ENCODE measurements at places on chromosomes 5 and 9.

DNA sequence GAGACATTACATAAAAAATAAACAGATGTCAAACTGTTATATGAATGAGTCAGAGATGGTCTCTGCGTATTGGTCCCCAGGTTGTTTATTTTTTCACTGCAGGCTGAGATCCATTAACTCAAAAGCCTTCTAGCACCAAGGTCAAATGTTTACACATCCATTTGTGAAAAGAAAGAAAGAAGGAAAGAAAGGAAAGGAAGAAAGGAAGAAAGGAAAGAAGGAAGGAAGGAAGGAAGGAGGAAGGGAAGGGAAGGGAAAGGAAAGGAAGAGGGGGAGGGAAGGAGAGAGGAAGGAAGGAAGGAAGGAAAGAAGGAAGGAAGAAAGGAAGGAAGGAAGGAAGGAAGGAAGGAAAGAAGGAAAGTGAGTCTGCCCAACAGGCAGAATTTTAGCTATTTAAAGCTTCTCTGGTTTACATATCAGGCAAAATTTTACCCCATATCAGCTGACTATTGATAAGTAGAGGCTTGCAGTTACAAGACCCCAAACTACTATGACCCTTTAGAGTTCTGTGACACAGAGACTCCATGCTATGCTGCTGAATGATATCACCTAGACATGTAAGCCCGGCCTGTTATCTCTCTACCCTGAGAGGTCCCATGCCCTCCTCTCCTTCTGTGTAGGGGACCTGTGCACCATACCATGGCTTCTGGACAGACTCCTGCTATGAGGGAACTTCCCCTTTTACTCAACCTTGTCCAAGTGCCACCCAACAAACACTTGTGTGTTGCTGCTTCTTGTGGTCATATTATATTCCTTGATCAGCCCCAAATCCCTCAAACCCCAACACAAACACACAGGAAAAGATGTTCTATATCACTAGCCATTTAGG is 59.0 kb downstream of the DRD1 start:
- DNase-seq, result no peak

DNA sequence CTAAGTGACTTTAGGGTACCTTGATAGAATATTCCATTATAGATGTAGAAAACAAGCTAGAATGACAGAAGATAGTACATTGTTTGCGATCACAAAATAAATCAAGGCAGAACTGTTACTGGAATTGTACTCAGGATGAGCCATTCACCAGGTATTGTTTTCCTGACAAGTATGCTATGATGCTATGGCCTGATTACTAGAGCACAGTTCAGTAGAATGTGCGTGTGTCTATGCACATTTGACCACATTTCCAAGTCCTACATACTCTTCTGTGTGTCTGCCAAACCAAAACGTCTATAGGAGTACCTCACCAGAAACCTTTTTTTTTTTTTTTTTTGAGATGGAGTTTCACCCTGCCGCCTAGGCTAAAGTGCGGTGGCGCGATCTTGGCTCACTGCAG is 43.3 kb upstream of the CDC42SE2 start:
- DNase-seq, result no peak

GRCh38 chr5:33761139-33761538 is 130.7 kb downstream of the ADAMTS12 start:
- no peak for DNase-seq

- DNase-seq, result no peak
Observed at GRCh38 chr9:88187631-88188030, 49.4 kb upstream of the SPATA31C2 start.

DNA sequence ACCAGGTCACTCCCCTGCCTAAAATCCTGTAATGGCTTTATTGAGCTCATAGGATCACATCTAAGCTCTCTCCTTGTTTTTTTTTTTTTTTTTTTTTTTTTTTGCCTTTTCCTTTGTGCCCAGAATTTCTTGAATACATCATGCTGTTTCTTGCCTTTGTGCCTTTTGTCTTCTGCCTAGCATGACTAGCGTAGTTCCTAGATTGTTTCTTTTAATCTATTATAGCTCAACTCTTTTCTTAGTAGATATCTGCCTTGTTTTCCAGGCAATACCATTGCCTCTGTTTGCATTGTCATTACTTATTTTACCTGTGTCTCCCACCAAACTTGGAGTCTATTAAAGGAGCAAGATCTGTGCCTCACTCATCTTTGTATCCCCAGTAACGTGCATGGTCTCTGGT is 106.1 kb upstream of the C9orf72 start:
- DNase-seq, result no peak

DNA sequence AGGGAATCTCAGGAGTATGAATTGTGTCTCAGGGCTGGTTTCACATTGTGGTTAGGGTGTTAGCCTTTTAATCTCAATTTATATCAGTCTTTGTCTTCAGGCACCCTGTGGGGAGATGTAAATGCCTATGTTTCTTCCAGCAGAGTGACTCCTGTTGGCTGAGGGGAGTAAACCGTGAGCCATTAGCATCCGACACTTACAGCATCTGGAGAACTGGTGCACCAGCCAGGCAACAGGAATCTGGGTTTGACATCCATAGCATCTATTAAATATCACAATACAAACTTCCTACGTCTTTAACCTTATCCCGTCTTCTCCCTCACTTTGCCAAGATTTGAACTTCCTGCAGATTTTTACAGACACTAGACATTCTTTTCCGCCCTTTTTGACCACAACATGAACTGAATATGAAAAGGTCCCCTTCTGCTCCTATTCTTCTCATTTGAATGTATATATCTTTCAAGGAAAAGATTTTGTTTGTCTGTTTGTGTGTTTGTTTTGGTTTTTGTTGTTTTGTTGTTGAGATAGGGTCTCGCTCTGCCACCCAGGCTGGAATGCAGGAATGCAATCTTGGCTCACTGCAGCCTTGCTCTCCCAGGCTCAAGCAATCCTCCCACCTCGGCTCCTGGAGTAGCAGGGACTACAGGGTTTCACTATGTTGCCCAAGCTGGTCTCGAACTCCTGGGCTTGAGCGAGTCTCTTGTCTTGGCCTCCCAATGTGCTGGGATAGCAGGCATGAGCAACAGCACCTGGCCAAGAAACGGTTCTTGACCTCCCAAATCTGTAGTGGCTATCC is 626.2 kb downstream of the TLR4 start:
- no peak for DNase-seq

GRCh38 chr9:126016579-126017290 is 269.6 kb downstream of the PBX3 start:
- no peak for DNase-seq

DNA sequence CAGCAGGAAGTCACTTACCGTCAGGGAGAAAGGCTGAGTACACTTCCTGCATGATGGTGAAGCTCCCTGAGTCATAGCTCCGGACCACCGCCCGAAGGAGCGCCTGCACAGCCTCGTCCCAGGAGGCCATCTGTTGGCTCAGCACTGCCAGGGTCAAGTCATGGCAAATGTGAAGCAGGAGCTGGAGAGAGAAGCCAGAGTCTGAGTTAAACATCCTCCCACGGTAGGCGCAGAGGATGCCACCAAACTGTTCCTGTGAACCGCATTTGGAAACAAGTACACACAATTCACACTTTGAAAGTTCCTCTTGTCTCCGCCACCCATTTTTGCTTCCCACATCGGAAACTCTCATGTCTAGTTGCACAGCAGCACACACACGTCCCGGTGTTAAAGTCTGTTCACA is 33.9 kb downstream of the CNOT8 start:
- DNase-seq, result no peak

- peak; percentile 68 for DNase-seq
Observed at GRCh38 chr9:136533775-136534157, 12.1 kb downstream of the NOTCH1 start.

DNA sequence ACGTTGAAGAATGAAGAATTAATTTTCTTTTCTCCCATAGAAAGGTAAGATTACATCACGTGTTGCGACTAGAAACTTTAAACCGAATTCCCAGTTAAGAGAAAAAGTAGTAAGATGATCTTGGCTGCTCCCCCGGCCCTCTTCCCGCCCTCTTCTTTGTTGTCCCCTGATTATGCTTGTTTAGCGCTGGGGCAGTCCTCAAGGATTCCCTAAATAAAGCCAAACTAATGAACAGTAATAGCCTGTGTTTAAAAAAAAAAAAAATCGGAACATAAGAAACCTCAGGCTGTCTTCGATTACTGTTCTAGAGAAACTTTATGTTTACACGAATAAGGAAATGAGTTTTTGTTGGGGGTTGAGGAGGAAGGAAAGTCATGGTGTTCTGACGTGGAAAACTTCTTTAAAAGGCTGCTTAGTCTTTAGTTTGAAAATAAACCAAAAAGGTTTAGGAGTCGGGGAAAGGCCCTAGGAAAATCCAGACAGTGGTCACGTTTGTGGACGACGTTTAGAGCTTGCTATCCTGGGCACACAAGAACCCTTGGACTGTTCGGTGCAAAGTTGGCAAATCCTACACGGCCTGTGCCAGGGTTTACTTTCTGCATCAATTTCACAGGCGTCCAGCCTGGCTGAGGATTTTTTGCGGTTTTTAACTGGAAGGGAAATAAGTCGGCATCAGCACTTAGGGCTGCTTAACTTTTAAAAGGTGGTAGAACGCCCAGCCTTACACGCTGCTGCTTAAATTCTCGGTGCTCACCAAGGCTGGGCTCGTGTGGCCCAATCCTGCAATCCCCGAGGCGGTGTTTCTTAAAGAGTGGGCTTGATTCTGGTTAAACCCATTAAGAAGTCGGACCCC is 1.1 kb upstream of the MAT2B start:
- peak; percentile 15 for DNase-seq

DNA sequence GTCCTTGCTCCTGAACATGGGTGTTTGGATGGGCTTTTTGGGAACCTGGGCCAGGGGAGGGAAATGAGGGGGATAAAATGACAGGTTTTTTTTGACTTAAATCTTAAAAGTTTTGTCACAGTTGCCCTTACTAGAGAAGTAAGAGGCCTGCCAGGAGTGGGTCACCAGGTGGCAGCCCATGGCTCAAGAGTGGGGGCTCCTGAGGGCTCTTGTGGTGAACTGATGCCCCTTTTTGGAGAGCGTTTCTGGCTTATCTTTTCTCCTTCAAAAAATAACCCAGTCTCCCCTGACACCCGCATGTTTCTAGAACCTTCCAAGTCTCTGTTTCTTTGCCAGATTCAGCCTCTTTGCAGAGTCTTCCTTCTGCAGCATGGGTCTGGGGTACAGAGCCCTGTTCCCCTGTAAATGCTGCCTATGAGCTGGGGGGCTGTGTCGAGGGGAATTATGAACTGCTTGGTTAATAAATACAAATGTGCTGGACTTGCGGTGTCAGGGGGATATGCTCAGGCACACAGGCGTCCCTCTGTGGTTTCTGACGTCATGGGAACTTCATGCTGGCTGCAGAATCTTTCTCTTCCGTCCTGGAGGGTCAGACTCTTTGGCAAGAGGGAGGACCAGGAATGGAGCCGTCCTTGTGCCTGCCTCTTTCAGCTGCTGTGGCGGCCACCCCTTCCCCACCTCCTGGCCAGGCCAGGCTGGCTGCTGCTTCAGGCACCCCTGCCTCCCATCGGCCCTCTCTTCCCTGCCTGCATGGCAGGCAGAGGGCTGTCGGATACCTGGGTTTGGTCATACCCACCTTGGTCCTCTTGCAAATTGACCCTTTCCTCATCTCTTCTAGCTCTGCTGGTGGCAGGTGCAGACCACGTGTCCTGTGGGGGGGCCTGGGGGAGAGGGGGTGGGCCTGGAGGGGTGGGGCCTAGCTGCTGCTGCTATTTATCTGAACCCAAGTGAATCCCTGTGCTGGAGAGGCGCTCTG is 30.1 kb downstream of the PTPA start:
- peak; percentile 24 for DNase-seq

- no peak for DNase-seq
Observed at GRCh38 chr9:6781476-6781875, 23.7 kb downstream of the KDM4C start.

DNA sequence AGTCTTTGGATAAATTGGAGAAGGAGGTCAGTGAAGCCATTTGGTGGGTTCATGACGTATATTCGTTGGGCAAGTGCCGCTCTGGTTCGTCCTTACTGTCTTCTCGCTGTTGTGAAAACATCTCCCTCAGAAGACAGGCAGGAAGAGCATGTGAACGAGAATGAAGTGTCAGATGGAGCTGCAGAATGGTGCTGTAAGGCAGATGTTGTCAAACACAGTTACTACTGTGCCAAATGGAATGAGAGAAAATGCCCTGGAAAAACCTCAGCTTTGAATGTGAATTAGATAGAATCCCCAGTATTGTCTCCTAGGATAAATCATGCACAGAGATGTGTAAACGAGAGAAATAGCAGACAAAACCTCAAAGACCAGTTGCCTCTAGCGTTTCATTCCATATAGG is 121.5 kb downstream of the CAMK4 start:
- no peak for DNase-seq

DNA sequence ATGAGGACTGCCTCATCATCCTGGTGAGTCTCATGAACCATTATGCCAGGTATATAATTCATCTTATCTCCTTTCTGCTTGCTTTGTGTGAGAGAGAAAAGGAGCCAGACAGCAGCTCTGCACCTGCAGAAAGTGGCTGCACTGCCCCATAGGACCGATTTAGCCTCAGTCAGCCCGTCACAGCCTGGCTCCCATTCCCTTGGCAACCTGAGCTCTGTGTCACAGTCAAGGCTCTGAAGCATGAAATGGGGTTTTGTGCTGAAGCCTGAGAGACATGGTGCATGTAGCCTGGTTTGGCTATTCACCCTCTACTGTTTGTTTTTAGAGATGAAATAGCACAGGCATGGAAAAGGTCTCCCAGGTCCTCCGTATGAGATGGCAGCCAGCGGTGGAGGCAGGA is 198.3 kb downstream of the KCTD16 start:
- no peak for DNase-seq

DNA sequence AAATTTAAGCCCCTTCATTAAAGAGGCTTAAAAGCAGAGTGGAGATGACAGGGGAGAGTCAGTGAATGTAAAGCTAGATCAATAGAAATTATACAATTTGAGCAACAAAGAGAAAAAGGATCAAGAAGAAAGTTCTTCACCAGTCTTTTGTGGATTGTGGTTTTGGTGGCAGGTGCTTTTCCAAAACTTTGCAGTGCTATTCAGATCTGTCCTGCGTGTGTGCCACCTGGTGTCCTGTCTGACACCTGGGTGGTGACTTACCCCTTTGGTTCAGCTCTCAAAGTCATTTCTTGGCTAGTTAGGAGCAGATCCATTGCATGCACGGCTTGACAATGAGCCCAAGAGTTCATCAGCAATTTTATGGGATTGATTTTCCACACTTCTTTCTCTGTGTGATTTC is 69.4 kb downstream of the SREK1 start:
- no peak for DNase-seq

- no peak for DNase-seq
Observed at GRCh38 chr5:57128325-57128724, 45.5 kb upstream of the GPBP1 start.

DNA sequence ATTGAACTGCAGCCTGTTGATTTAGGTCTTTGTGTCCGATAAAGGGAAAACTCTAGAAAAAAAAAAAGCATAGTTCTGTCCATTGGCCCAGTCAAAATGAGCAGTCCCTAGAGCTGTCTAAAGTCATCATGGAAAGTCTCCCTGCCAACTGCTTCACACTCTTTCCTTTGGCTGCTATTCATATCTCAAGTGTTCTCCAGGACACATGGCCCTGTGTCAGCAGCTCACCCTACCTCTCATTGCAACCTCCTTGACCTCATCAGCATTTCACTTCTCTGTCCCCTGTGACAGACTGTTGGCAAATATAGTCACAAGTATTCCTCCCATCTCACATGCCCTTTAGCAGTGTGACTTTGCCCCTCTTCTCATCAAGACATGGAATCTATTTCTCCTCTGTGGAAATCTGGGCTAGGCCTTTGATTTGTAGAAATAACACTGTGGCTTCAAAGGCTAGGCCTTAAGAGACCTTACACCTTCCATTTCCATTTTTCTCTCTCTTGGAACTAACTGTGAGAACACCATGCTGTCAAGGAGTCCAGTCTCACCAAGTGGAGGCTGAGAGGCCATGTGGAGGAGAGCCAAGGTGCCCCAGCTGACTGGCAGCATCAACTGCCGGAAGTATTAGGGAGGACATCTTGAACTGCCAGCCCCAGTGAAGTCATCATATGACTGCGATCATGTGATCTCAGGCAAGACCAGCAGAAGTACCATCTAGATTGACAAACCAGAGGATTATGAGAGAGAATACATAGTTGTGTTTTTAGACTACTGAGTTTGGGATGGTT is 149.4 kb upstream of the TARS1 start:
- no peak for DNase-seq
